D721Med (cell line): ENCODE measurements at places on chromosomes 16 and 17.

GRCh38 chr17:75913537-75914210 lies 9.0 kb upstream of the MRPL38 start:
- DNase-seq: no peak

- DNase-seq: no peak
These were observed 582.6 kb upstream of the CDH5 start for GRCh38 chr16:65783709-65784474.

DNA sequence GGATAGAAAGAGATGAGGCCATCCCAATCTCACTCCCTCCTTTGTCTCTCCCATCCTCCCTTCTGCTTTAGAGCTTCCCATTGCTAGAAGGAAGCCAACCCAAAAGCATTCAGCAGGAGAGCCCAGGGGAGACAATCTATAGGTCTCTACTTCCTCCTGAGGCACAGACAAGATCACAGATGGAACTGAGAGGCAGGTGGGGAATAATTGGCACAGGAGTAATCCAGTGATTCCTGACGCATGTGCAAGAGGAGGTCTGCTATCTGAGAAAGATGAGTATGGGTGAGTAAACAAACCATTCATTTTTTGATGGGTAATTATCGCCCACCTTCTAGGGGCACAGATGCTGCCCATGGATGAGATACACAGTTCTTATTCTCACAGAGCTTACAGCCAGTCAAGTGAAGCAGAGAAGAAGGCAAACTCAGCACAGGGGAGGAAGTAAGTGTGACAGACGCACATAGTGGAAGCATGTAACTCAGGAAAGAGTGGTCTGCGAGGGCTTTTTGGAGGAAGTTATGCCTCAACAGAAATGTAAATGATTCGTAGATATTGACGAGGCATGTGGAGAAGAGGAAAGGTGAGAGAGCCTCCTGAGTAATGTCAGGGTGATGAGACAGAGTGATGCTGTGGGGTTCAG lies 88.9 kb upstream of the HLF start:
- DNase-seq: no peak

DNA sequence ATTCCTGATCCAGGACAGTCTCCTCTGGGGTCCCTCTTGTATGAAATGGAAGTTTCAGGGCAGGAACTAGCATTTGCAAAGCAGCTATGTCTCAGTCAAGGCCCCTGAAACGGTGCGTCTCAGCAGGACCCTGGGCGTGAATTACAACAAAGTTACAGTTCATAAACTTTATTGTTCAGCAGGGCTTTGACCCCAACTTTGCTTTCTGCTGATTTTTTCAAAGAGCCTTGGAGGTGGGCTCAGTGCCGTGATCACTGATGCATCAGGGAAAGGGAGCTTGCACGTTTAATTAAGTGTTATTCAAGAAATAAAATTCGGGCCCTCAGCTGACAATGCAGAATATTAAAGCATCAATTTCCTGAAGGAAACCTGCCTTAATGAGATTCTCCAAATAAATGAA lies 260.1 kb upstream of the C16orf82 start:
- no peak for DNase-seq

DNA sequence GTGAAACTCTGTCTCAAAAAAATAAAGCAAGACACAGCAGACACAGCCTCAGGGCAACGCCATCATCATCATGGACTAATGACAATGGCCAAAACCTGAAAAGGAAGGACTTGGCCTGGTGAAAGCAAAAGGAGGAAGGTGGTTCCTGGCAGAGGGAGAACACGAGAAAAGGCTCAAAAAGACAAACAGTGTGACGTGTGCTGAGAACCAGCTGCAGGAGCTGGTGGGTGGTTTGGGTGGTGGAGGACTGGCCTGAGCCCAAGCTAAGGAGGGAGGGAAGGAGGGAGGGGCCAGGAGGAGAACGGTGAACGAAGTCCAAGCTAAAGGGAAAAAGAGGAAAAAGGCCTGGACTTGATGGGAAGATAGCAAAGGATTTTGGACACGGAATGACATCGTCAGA lies 85.1 kb downstream of the SLC39A11 start:
- DNase-seq: no peak
